Activated naive CD4-positive, alpha-beta T cell (primary cell): ENCODE measurements at places on chromosomes 16 and 17.

GRCh38 chr17:78114831-78115723, 13.5 kb downstream of the TMC6 start:
- no peak for DNase-seq

GRCh38 chr16:30382111-30382881, at the start of gene SEPTIN1:
TSS of gene SEPTIN1 (minus strand) at chr16:30382561. CDS start at chr16:30382542, 19 bp downstream.
- DNase-seq = peak; percentile 34

- no peak for DNase-seq
Observed at GRCh38 chr16:10988879-10989278, 44.5 kb downstream of the CLEC16A start.

GRCh38 chr16:5903832-5904231, 806.2 kb upstream of the EEF2KMT start:
- DNase-seq = no peak

DNA sequence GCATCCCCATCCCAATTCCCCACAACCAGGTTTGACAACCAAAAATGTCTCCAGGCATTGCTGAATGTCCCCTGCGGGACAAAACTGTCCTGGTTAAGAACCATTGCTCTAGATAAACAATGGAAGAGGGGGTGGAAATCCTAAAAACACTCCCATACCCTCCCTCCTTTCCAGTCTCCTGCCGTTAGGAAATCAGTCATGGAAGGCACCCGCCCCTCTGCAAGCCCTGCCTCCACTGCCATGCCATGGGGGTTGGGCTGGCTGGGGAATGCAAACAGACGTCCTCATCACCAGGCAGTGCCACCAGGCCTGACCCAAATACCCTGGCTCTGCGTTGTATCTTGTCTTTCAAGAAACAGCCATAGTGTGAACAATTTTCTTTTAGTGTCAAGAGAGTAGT, 57.5 kb downstream of the CYTH1 start:
- DNase-seq = no peak

DNA sequence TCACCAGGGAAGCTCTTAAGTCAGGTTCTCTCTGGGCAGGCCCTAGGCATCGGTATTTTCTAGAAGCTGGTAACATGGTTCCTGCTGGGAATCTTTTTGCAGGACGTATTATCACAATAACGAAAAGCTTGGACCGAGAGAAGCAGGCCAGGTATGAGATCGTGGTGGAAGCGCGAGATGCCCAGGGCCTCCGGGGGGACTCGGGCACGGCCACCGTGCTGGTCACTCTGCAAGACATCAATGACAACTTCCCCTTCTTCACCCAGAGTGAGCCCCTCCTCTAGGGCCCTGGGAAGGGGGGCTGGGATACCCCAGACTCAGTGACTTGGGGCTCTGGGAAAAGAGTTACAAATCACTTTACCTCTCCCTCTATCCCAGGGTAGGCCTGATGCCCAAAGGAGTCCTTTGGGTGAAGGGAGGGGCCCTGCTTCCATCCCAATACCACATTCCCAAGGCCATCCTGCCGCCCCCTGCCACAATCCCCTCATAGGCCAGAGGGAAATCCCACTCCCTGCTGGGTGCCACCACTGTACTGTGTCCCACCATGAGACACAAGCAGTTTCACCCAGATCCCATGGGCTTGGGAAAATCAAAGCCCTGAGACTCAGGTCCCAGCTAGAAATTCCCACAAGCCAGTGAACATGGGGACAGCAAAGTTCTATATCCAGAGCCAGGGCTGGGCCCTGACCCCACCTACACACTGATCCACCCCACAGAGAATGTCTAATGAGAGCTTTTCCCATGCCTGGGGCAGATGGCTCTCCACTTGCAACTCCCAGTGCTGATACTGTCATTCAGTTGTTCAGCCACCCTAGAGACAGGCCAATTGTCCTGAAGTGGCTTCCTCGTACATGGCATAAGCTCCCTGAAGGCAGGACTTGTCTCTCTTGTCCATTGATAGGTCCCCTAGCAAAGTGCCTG, 23.0 kb downstream of the CDH5 start:
- no peak for DNase-seq

- no peak for DNase-seq
Observed at GRCh38 chr16:11688520-11688886, 20.2 kb downstream of the SNN start.

GRCh38 chr17:44591206-44591605, 33.9 kb downstream of the FZD2 start:
- no peak for DNase-seq

DNA sequence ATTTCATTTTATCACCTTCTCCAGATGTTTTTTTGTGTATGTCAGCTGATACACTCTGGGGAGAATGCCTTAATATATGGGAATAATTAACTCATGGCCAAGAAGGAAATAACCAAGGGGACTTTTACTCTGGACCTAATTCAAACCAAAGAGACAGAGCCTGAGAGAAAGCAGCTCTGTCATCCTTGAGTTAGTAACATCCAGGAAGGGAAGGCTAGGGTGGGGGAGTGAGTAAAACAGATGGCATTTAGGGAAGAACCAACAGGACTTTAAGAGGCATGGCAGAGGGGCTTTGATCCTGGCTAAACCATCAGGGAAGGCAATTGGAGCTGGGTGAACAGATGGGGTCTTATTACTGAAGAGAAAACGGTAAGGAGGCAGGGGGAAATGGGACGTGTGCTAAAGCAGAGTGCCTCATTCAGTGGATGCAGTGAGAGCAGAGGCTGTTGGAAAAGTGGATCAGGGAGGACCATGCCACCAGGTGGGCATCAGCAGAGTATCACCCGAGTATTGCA, 2.5 kb upstream of the SMPD3 start:
- no peak for DNase-seq

- no peak for DNase-seq
Observed at GRCh38 chr17:14499976-14500375, 199.1 kb downstream of the HS3ST3B1 start.

GRCh38 chr16:17343028-17343427, 127.7 kb downstream of the XYLT1 start:
- no peak for DNase-seq

- peak; percentile 82 for DNase-seq
Observed at GRCh38 chr17:51259564-51260236, at the start of gene MBTD1. TSS of gene MBTD1 (minus strand) at chr17:51260049. CDS start at chr17:51225161, 34,888 bp downstream.

DNA sequence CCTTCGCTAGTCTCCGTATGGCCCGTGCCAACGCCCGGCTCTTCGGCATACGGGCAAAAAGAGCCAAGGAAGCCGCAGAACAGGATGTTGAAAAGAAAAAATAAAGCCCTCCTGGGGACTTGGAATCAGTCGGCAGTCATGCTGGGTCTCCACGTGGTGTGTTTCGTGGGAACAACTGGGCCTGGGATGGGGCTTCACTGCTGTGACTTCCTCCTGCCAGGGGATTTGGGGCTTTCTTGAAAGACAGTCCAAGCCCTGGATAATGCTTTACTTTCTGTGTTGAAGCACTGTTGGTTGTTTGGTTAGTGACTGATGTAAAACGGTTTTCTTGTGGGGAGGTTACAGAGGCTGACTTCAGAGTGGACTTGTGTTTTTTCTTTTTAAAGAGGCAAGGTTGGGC, 2.5 kb downstream of the RPL13 start:
- DNase-seq = no peak

GRCh38 chr17:82720204-82720603, 3.7 kb downstream of the FN3KRP start:
- DNase-seq = no peak

GRCh38 chr17:26782153-26782552, 511.8 kb upstream of the WSB1 start:
- no peak for DNase-seq

DNA sequence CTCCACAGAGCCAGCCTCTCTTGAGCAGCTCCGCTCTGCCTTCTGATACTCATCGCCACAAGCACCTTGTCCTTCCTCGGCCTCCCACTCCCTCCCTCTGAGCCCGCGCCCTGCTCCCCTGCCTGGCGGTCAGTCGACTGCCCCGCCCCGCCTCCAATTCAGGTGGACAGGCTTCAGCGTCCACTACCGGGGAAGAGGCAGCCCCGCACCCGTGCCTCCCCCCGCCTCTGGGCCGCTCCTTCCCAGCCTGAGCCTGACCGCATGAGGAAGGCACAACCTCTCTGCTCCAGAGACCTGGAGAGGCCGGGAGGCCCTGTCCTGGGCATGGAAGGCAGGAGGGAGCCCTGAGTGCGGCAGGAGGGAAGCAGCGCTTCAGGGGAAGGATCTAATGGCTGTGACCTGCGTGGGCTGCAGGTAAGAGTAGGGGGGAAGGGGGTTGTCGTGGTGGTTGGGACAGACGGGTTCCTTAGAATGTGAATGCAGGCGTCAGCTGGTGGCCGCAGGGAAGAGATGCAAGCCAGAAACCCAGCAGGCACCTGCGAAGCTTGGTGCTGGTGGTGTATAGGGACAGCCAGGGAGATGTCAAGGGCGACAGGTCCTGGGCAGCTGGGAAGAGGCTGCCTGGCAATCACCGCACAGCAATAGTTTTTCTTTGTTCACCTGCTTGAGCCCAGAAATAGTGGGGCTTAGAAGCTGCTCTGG, 3.0 kb upstream of the SLC6A4 start:
- DNase-seq = no peak

- DNase-seq = no peak
Observed at GRCh38 chr17:18203308-18203707, 19.7 kb downstream of the ALKBH5 start.
